Fibroblast of lung (primary cell): ENCODE measurements at places on chromosomes 4 and X.

DNA sequence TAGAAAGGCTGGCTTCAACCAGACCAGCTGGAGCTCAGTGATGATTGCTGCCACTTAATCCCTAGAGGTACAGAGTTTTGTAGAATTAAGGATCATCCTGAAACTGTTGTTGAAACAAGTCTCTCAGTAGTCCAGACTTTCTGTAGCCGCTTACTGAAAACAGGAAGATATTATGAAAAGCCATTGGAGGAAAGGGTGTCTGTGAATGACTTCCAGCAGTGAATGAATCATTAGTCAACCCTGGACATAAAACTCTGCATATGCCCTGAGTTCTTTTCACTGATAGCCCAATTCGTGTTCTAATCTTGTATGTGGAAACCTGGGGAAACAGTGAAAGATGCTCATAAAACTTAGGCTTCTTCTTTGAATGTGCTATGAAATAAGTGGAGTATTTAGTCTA, 14.8 kb downstream of the HOPX start:
- no peak for DNase-seq

DNA sequence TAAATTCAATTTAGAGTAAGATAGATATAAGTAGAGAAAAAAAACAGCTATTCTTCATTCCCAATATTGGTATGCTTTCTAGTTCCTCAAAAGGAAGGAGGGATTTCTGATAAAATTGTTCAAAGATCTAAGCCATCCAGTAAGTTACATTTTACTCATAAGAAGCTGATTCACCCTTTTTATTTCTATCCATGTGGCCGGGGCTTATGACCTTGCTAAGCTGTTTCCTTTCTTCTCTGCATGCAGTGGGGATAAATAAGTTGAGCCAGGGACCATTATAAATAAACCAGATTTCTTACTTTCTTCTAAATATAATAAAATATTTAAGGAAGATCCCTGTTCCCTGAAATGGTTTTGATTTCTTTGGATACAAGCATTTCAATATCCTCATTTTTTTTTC, 502.3 kb downstream of the PDHA2 start:
- no peak for DNase-seq

DNA sequence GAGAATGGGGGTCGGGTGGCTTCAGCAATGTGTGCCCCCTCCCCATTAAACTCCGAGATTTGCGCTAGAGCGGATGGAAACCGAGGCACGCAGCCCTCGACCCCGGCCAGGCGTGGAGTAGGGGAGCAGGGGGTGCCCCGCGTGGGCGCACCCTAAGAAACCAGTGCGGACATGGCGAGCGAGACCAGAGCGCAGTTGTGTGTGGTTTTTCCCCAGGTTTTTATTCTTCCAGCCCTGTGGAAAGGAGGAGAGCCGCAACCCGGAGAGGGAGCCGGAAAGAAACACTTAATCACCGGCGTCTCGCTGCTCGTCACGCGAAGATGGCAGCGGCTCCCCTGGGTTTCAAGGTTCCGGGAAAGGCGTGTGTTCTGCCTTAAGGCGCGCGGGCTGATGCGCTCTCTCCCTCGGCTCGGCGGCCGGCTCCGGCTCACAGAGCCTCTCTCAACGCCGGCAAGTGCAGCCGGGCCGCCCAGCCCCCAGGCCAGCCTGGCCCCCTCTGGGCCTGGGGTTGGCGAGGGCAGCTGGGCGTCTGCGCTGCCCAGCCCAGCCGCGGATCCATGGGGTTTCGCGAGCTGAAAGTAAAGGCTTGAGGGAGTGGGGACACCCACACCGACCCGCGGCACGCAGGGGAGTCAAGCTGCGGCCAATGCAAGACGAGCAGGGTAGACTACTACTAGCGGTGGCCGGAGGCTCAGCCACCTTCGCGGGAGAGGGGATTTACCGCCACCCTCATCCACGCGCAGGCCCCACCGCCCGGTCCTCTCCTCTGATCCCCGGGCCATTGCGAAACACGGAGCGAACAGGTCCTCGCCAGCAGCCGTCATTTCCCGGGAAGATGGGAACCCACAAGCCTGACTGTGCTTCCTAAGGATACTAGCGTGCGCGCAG, 74.0 kb upstream of the BCOR start:
- DNase-seq, result peak; percentile 56

DNA sequence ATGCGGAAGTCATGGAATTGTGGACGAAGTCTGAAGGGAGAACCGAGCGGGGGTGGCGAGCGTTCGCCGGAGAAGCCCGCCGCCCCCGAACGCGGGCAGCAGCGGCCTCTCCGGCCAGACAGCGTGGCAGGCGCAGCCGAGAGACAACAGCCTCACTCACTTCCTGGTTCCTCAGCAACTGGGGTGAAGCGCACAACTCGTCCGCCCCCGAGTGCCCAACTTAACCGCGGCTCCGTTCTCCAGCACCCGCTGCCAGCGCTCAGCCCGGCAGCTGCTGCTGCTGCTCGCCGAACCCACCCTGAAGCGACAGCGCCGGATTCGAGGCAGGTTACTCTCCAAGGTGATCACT, 68.0 kb downstream of the NOCT start:
- DNase-seq, result peak; percentile 68

DNA sequence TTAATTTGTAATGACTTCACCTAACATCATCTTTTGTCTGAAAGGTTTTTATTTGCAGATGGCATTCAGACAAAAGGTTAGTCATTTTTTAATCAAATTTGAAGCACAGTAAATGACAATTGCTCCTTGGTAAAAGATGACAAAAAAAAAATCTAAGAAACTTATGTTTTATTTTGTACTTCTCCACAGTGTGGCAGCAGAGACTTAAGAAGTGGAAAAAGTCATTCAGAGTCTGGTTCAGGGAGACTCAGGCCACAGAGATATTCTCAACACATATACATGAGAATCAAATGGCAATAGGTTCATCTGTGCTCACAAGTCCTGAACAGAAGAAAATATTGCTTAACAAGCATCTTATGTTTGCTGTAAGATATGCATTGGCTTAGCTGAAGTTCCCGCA, 436.2 kb downstream of the KCNIP4 start:
- peak; percentile 29 for DNase-seq

DNA sequence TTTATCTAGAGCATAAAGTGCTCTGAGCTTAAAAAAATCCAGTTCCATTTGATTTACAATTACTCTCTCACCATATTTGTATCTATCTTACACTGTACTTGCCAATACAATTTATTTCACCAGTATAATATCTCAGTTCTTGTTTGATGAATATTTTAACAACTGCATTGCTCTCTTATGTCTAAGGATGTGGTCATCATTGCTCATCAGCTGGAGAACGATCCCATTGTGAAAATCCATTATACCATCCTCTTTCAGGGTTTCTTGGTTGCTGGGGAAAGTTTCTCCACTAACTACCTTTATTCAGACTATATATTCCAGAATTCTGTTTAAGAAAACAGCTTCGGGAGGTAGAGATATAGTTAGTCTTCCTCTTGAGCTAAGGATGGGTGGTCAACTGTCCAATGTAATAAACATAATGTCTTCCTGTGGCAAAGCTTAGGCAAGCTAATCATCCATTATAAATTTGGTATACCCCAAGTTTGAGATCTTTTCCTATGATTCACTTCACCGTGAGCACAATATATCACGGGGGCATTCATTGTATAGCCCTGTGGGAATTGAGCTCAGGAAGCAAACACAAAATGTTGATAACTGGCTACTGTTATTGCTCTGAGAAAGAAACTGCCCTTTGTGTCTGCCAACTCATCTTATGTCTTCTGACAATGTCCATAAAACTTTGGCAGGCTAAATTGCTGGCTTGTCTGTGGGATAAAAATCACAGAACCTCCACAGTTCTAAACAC, 2361.9 kb downstream of the ARAP2 start:
- DNase-seq, result peak; percentile 3

DNA sequence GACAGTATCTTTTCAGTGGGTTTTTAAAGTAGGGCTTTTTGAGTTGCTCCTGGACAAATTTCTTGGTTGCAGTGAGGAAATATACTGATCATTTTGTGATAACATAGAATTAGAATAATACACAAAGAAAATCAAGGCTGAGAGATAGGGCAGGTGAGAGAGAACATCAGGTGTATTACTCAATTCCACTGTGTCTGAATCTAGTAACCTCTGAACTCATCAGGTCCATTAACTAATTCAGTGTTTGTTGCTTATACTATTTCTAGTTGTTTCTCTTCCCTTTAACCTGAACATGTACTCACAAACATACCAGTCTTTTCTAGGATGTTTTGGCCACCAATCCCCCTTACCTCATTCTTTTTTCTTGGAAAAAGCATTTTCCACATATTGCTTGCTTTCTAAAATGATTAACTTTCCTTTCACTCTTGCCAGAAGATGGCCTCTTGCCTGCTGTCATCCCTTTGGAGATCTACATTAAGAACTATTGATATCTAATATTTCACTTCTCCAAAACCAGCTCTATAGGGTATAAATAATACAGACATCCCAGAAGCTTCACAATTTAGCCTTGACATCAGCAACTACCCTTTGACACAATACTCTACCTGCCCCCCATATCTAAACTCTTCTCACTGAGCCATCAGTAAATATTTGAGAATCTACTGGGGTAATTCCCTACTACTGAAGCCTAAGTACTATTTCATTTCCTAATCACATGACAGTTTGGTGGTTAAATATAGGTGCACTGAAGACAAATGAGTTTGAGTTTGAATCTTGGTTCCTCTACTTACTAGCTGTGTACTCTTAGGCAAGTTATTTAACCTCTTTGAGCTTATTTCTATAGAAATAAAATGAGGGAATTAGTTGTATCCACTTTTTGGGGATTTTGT, 470.8 kb upstream of the IGFBP7 start:
- no peak for DNase-seq

GRCh38 chrX:107894038-107894437, 68.4 kb downstream of the MID2 start:
- DNase-seq, result peak; percentile 57

DNA sequence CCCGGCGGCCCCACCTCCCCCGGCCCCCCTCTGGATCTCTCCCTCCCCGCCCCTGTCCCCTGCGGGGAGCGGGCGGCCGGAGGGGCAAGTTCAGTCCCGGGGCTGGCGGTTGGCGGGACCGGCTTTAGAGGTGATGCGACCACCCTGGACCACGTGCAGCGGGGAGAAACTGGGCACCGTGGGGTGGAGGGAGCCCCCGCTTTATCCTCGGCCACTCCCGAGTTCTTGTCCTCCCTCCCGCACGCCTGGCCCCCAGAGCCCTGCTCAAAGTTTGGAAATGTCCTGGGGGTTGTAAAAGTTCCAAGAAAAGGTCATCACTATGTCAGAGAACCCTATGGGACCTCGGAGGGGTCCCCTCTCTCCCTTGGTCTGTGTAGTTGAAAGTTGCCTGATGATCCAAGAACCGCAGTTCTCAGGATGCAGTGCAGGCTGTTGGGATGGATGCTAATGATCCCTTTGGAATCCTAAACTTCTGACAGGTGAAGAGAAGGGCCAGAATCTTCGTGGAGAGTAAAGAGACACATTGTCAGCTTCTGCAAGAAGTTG, 411 bp upstream of the VEGFC start:
- no peak for DNase-seq

GRCh38 chr4:6984612-6985425, 58.4 kb upstream of the TADA2B start:
- peak; percentile 9 for DNase-seq

DNA sequence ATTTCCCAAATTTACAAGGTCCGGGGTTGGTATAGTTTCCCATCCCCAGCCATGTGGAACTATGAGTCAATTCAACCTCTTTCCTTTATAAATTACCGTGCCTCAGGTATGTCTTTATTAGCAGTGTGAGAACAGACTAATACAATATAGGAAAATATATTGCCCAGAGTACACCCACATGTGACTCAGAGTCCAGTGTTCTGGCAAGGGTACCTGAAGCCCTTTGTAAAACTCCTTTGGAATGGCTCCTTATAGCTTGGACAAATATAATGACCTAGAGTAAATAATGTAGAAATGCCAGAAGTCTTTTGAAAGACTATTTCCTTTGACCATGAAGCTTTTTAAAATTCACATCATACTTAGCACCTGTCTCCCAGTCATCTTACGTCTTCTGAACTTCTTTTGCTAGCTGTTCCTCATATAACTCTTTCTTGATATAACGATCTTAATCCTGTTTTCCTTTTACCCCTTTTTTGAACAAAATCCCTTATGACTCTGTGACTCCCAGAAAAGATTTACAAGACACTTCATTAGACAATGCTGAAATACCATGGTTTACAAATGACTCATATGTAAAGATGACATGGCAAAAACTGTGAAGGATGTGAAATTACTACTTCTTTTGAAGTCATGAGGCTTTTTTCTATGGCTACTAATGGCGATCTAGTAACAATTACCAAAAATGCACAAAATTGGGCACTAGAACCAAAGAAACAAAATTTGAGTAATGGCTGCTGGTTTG, 408.9 kb downstream of the NAP1L3 start:
- DNase-seq, result no peak

- no peak for DNase-seq
Measured at GRCh38 chr4:165106518-165106917, 6.1 kb downstream of the TMEM192 start.
